ENCODE measurements at places on chromosomes 1 and 21.

GRCh38 chr1:172180501-172181285, 239.8 kb upstream of the C1orf105 start:
- DNase-seq: no peak

GRCh38 chr1:246573491-246573890, 7.2 kb downstream of the CNST start:
- no peak for DNase-seq

DNA sequence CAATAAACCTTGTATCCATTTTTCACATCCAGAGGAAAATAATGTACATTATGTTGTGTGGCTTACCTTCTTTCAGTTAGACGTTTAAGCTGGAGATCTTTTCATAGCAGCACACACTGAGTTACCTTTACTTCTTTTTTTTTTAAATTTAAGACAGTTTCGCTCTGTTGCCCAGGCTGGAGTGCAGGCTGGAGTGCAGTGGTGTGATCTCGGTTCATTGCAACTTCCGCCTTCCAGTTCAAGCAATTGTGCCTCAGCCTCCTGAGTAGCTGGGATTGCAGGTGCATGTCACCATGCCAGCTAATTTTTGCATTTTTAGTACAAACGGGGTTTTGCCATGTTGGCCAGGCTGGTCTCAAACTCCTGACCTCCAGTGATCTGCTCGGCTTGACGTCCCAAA, 7.4 kb upstream of the CAMTA1 start:
- DNase-seq: no peak

DNA sequence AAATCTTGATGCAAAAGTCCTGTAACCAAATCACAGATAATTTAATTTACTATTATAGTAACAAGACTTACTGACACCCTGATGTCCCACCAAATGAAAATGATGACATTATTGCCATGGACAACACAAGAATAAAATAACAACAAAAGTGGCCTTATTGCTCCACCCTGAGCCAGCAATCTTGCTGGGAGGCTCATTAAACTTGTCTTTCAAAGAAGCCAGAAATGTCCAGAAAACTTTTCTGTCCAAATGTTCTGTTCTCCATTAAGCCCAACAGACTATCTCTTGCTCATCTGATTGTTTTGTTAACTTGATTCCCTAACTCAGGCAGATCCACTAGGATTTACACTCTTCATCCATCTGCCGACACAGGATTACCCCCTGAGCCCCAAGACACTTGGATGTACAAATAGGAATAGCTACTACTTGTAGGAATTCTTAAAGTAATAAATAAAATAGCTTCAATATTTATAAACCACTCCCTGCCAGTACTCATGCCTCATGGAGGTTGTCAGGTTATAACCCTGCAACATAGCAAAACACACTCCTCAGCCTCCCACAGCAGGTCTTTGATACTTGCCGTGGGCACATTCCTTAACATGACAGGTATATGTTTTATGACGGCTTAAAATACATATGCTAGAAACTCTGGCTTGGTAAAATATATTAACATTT, 84.9 kb downstream of the PTPN14 start:
- no peak for DNase-seq

DNA sequence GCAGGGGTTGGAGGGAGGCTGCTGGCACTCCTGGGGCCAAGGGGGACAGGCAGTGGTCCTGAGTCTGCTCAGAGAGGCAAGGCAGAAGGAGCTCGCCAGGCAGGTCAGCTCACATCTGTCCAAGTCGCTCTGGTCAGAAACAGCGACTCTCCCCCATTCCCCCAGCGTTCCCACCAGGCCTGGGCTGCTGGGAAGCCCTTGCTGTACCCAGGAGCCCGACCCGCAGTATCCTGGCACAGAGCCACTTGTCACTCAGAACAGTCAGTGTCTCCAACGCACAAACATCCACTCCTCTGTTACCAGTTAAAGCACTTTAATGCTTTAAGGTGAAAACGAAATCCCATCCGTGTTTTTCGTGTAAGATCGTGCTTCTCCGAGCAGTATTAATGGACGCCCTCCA, 16.6 kb upstream of the CCDC27 start:
- DNase-seq: no peak

DNA sequence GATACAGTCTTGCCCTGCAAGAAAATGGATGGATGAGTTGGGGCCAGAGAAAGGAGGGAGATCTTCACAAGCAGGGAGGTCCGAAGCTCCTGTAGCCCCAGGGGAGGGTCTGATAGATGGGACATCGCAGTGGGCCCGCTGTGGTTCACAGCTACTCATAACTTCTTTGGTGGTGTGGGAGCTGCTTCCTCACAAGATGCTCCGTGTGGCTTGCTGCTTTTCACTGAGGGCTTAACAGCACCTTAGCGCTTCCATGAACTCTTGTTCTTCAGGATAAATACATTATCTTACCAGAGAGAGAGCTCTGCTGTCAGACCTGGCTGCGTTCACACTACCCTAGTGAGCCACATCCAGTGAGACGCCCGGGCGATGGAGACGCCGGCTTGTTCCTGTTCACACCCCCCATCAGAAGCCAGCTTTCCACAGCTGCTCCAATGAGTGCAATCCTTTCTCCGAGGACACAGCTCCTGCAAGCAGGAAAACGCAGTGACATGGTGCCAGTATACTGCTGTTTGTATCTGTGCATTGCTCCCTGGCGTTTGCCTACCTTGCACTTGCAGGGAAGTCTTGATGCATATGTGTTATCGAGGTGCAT, 599.8 kb downstream of the AJAP1 start:
- no peak for DNase-seq

GRCh38 chr1:107804134-107804533, 160.8 kb downstream of the VAV3 start:
- no peak for DNase-seq

DNA sequence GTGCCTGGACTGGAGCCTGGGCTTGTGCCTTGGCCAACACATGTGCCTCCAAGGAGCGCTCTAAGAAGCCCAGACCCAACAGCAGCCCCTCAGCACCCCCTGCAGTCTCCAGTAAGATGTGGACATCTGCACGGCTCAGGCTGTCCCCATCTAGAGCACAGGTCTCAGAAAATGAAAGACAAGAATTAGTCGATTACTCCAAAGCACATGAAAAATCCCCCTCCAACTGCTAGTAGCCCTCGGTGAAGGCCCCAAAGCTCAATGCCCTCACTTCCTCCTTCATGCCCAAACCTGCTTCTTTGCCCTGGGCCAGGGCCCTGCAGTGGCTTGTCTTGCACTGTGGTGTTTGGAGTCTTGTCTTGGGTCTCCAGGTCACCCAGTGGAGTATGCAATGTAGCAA, 21.9 kb upstream of the ERO1B start:
- DNase-seq: no peak

GRCh38 chr1:9289711-9290485, 2.8 kb upstream of the SPSB1 start:
- no peak for DNase-seq

DNA sequence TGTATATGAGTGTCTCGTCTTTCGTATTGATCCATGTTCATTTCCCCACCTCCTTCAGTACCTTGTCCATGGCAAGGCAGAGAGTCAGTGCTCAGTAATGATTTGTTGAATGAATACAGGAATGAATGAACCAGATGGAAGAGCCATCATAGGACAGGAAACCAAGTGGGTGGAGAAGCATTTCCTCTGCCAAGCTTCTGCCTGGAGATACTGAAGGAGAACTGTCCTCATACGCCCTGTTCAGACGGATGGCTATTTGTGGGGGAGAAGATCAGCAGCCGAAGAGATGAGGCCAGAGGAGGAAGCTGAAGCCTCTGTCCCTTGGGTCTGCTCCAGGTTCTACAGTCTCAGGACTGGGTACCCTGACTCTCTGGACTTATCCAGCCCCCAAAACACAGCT, 5.8 kb downstream of the FAM43B start:
- DNase-seq: no peak

- no peak for DNase-seq
Observed at GRCh38 chr1:206098242-206098919, 18.8 kb downstream of the AVPR1B start.

DNA sequence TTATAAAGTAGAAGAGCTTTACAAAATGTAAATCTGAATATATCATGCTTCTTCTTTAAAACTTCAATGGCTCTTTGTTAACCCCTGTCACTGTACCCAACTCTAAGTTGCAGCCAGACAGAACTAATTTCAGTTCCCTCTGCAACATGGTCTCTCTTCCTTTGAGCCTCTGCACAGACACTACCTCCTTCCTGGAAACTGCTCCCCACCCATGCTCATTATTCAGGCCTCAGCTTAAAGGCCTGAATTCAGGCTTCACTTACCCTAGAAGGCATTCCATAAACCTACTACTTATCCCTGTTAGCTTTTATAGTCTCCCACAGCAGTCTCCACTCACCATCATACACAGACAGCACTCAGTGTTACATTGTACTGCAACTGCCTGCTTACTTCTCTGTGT, 2.6 kb upstream of the EEIG2 start:
- no peak for DNase-seq

DNA sequence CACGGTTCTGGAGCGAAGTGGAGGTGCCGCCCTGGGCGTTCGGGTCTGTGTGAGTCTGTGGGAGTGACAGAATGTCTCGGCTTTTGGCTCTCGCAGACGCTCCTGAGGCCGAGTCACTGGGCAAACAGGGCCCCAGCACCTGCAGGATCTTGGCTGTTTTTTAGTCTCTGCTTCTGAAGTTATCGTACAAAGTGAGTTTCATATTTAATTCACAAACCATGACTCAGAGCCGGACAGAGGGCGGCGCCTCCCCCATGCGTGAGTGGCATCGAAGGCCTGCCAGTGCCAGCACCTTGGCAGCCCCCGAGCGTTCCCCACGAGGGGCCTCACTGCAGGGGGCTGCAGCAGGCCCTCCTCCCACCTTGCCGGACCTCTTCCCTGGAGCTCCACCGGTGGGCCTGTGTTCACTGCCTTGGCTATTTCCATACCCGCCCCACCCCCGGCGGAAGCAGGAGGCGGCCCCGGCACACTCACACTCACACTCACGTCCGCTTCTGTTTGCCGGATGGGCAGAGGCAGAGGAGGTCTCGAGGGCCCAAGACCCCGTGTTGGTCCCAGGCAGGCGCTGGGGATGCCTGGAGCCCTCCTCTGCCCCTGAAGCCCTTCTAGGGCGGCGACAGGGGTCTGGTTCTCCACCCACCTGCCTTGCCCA, 56.3 kb downstream of the MORN1 start:
- DNase-seq: no peak

GRCh38 chr1:62809788-62810187, 25.9 kb downstream of the ATG4C start:
- DNase-seq: no peak

- no peak for DNase-seq
Observed at GRCh38 chr1:205704903-205705302, 24.6 kb upstream of the SLC45A3 start.

GRCh38 chr1:214066190-214066589, 78.4 kb downstream of the PROX1 start:
- DNase-seq: no peak

- no peak for DNase-seq
Observed at GRCh38 chr1:197955486-197956394, 38.6 kb downstream of the LHX9 start.

GRCh38 chr1:9766759-9767442, 56.9 kb downstream of the CLSTN1 start:
- no peak for DNase-seq

DNA sequence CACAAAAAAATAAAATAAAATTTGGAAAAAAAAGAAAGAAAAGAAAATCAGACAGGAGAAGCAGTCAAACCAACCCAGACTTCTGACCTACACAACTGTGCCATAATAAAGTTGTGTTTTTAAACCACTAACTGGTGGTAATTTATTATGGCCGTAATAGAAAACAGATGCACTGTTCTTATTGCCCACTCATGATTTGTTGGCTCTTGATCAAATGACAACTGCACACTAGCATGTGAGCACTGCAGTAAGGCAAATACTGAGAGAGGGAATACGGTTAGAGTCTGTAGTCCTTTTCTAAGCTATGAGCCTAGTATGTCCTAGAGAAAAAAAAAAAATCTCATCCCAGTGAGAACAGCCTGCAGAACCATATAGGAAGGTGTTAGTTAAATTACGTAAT, 61.2 kb upstream of the TNR start:
- no peak for DNase-seq

GRCh38 chr1:204670152-204670927, 15.2 kb downstream of the LRRN2 start:
- DNase-seq: no peak

GRCh38 chr21:10273196-10273595, 248.2 kb upstream of the TPTE start:
- DNase-seq: no peak

DNA sequence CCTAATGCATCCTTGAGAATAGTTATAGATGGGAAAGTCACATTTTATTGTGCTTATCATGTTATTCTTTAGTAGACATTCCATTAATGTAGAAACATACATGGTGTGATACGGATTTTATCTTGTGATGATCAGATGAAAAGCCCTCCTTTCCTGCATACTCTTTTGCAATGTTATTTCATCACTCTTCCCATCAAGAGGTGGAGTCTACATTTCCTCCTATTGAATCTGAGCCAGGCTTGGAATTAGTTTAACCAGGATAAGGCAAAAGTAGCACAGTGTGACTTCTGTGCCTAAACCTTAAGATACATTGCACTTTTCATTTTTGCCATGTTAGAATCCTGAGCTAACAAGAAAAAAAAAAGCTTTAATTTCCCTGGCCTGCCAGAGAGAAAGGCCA, 393.7 kb upstream of the ST6GALNAC5 start:
- no peak for DNase-seq

GRCh38 chr1:150387200-150387599, 23.3 kb downstream of the RPRD2 start:
- no peak for DNase-seq

GRCh38 chr1:16082283-16083038, 9.0 kb upstream of the FAM131C start:
- no peak for DNase-seq

All from NCI-H1436 treated with DMSO at 0.1 percent for 48 hours (cell line).